ENCODE measurements at places on chromosomes 7 and 10.

DNA sequence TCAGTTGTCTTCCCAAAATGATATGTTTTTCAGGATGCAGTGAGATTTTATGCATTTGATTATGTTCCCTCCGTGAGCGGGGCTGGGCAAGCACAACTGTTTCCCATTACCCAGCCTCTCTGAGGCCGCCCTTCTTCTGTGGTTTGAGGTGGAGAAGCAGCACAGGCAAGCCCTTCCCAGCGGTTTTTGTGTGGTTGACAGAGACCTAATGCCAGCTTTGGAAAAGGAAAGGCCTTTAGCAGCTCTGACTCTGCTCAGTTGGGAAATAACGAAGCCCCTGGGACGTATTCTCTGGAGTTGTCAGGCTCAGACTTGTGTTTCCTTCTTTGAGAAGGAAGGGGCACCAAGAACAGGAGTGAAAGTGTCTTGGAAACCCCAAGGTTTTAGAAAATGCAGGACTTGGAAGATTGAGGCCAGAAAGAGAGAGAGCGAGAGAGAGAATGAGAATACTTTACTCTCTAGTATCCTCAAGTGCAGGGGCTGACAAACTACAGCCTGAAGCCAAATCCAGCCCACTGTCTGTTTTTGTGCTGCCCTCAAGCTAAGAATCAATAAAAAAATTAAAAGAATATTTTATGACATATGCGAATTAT lies 20.6 kb upstream of the PDCD4 start:
- DNase-seq: no peak

- DNase-seq: peak; percentile 16
These were observed 783 bp downstream of the ANLN start for GRCh38 chr7:36390199-36391090.

GRCh38 chr7:46229409-46229808 lies 308.3 kb upstream of the IGFBP3 start:
- DNase-seq: no peak

DNA sequence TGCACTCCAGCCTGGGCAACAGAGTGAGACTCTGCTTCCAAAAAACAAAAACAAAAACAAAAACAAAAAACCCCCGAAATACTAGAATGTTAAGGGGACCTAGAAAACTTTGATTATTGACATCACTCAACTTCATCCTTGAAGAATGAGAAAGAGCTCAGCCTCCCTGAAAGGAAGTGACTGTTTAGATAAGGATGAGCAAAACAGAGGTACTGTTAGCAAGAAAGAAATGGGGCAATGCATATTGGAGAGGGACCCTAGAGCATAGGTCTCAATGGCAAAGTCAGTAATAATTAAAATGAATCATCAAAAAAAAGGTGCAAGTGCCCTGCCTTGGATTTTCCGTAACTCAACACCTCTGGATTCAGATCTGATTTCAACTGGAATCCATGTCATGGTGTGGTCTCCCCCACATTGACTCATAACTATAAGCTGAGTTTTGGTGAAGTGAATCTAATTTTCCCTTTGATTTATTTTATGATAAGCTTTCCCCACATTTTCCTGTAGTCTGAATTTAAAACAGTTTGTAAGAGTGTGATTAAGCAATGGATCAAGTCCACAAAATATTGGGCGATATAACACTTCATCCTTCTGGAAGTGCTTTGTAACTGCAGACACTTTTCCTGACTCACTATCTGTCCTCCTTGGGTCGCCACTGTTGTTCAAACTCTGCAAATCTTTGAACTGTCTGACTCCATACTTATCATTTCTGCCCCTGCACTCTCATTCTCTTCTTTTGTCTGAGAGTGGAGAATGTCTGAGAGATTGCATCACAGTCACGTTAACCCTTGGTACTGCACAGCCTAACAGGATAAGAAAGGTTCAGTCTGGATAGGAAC lies 224.8 kb upstream of the LYZL1 start:
- DNase-seq: no peak

DNA sequence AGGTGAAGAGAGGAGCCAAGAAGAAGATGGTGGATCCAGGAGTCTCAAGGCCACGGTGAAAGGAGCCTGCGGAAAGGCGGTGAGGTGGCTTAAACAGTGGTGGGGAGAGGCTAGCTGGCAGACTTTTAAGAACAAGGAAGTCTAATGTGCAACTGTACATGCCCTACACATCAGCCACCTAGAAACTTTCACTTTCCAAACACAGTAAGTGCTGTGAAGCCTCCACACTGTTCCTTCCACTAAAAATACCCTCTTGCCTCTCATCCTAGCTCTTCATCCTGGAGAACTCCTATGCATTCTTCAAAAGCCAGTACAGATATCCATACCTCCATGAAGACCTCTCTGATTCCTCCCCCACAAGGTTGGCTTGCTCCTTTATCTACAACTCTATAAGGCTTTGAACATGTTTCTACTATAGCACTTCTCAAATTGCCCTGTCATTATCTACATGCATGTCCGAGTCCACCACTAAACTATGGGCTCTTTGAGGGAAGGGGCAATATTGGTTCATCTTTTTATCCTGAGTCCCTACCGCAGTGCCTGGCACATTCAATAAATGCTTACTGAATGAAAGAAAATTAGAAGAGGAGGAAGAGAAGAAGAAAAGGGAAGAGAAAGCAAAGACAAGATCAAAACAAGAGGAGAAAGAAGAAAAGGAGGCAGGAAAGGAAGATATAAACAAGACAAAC lies 54.2 kb downstream of the DNAJC12 start:
- no peak for DNase-seq

DNA sequence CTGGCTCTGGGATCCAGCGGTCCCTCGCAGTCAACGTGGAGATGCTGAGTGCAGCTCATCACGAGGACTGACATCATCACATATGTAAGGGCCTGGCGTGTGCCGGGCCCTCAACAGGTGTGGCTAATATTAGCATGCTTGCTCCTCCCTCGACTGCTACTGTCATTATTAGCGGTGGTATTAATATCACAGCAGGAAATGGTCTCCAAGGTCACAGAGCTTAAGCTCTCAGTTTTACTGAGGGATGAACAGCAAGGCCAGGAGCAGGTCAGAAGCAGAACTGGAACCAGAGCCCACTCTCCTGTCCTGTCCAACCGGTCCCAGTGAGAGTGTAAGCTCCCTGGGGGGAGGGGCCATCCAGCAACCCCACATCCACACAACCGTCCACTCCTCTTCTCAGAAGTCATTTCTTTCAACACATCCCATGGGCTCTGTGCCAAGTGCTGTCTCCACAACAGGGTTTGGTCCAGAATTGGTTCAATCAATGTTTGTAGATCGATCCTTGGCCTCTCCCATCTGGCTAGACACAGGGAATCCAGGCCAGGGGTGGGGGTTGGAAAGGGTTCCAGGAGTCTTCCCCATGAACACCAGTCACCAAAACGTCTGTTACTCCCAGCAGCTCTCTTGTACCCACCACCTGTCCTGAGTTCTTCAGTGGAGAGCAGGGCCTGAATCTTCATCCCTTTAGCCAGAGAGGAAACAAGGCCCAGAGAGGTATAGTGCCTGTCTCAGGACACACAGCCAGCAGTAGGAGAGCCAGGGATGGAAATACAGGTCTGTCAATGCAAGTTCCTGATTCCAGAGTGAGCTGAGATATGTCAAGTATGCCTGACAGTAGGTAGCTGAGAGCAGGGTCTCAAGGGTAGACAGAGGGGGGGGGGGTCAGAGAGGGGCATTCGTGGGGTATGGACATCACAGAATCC lies 45.3 kb upstream of the ZMIZ1 start:
- no peak for DNase-seq

DNA sequence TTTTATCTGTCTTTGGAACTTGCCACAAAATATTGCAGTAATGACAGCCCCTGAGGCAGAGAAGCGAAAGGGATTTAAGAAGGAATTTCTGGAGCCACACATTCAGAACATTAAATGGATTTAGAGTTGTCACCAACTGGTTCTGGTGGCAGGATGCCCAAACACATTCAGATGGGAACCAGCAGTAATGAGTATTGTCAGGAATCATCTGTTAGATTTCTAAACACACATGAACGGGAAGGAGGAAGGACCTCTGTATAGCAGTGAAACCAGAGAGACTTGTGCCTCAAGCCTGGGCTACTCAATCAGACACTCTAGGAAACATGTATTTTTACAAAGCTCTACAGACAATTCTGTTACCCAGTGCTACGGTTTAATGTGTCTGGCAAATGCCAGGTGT lies 103.8 kb upstream of the CCNY start:
- DNase-seq: no peak

GRCh38 chr10:7435674-7436073 lies 24.8 kb upstream of the SFMBT2 start:
- no peak for DNase-seq

All from effector CD8-positive, alpha-beta T cell (primary cell).